ENCODE measurements at places on chromosomes 4 and X.
A peak's percentile ranks its signal among the peaks of the same experiment; 100 is the strongest.

DNA sequence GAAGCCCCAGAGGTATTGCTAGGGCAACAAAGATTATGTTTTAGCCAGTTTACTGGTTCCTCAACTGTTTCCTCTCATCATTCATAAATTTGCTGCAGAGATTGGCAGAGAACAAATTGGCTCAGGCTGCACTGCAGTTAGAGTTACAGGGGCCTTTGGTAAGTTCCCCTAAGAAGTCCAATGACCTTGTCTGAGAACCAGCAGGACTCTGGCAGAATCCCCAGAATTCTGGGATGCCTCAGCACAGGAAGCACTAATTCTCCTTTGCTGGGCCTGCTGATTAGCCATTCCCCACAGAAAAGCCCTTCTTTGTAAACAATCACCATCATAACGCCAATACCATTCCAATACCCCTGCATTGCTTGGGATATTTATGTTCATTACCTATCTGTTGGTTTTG is 151.3 kb downstream of the USP46 start:
- no peak for DNase-seq

GRCh38 chrX:55026143-55026542 is 4.6 kb downstream of the ALAS2 start:
- no peak for DNase-seq

DNA sequence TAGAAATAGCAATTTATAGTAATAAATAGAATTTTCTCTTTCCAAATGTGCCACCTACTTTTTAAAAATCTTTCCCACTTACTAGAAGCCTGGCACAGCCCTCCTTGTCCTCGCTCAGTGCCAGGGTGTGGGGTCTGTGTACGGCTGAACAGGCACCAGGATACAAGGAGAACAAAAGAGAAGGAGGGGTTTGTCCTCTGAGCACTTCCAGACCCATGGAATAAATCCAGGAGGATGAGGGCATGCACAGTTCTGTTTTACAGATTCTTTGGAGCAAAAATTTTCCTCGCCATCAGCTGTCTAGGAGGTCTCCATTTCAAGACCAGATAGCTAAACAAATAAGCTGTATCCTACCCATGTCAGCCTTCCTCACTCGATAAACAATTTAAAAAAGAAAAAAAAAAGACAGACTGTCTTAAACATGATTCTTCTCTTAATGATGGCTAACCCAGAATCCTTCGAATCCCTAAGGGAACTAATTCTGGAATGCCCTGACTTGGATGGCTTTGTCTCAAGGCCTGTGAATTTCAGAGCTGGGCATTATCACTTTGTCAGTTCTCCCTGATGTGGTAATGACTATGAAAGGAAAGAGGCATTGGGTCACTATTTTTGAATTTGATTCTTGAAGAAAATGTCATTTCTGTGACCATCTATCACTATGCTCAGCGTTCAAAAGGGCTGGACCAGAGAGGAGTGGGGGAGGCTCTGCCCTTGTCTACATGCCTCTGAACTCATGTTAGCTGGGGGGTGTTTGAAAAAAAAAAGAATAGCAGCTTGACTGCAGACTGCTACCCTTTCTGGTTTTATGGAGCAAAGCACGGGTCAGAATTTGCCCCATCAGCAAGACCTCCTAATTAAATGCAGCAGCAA is 151.0 kb downstream of the DCTD start:
- no peak for DNase-seq

DNA sequence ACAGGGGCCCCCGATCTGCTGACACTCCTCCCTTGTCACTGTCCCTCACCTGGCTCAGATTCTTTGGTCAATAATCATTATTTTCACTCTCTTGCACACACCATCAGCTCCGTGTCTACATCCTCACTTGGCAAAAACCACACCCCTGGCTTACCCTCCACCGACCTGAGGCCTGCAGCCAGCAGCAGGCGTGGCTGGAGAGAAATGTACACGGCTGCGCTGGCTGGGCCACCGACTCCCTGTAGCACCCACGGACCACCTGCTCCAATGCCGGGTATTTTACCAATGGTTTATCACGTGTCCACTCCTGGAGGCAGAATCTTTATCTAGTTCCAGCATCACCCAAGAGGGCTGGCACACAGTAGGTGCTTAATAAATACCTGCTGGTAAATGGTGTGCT is 98.4 kb downstream of the WFS1 start:
- no peak for DNase-seq

- DNase-seq: no peak
These were observed 16.8 kb upstream of the TBC1D14 start for GRCh38 chr4:6892909-6893202.

DNA sequence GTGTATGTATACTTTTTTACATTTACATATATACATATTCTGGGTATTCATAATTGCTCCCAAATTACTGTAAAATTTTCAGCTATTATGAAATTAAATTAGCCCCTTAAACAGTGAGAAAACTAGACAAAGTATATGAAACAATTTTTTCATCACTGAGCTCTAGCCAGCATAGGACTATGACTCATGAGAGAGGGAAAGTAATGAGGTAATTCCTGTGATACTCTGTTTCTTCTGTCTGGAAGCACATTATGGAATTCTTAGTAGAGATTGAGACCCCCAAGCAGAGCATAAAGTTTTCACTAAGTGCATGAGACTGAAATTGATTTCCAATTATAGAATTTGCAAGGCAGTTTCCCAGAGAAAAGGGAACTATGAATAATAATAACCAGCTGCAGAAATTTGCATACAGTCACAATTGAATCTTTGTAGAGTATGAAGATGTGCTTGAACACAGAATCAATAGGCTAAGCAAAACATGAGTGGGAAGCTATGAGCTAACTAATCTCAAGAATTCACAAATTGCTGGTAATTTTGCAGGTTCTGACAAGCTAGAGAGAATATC is 779.3 kb downstream of the ARAP2 start:
- DNase-seq: no peak

GRCh38 chr4:147019091-147019490 is 73.4 kb upstream of the TTC29 start:
- DNase-seq: peak; percentile 46

DNA sequence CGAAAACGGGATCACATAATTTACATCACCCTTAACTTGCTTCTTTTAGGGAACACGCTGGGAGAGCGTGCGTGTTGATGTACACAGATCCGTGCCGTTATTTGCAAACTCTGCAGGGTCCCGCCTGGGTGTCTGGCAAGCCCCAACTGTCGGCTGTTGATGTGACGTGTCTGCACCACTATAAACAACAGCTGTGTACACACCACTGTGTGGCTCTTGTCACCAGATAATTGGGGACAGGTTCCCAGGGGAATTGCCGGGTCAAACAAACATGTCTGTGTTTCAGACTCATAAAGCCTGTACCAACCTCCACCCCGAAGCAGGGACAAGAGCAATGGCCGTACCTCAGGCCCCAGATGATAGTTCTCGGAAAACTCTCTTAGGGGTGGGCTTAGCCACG is 105.0 kb upstream of the AFAP1 start:
- DNase-seq: no peak

- DNase-seq: no peak
These were observed 317.9 kb downstream of the LDB2 start for GRCh38 chr4:16580514-16580913.

DNA sequence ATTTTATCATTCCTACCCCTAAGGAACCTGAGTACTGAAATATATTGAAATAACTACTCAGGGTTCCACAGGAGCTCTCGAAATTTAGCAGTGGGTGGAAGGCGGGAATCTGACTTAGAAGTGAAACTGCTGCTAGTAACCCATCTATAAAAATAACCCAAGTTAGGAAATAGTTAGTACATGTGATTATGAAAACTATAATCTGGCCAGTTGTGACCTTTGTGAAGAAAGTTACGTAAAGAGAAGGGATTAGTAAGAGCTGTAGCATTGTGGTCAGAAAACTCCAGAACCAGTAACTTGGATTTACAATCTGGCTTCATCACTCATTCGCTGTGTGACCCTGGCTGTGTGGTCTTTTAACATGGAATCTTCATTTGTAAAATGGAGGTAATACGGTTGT is 175.5 kb downstream of the RAPGEF2 start:
- no peak for DNase-seq

- no peak for DNase-seq
These were observed 260.3 kb downstream of the PPP3CA start for GRCh38 chr4:101086801-101087586.

- no peak for DNase-seq
These were observed 6.2 kb downstream of the CCKAR start for GRCh38 chr4:26484032-26484515.

DNA sequence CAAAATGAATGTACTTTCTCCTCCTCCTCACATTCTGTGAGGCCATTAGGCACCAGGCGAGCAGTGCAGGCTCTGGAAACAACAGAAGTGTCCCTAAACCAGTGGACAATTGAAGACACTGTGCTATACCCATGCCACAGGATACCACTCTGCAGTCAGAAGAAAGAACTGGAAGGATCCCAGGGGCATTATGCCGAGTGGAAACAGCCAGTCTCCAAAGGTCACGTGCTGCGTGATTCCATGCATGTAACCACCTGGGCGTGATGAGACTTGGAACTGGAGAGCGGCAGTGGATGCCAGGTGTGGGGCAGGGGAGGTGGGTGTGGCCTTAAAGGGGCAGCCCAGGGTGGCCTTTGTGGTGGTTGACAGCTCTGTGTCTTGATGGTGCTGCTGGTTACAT is 139.4 kb downstream of the EVC2 start:
- no peak for DNase-seq

- DNase-seq: no peak
These were observed 26.7 kb downstream of the NR0B1 start for GRCh38 chrX:30282527-30282926.

- DNase-seq: no peak
These were observed 4.9 kb downstream of the DCAF16 start for GRCh38 chr4:17805580-17806155.

DNA sequence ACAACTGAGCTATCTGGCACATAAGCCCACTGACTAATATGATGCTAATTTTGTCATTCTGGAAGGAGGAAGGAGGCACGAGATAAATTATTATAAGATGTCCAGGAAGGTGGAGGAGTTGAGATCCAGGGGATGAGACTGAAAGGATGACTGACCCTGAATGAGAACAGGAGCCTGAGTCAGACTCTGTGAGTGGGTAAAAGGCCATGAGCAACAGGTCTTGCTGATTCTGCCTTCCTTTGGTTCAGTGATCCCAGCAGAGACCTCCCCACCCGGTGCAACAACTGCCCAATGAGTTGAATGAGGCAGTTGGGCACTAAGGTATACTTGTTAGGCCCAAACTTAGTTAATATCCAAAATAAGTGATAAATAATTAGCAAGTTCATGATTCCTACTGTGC is 238.1 kb upstream of the GPC4 start:
- DNase-seq: no peak

GRCh38 chr4:2347190-2347589 is 71.3 kb downstream of the ZFYVE28 start:
- DNase-seq: no peak

- peak; percentile 28 for DNase-seq
These were observed 97.9 kb downstream of the ARHGEF9 start for GRCh38 chrX:63686878-63687714.

DNA sequence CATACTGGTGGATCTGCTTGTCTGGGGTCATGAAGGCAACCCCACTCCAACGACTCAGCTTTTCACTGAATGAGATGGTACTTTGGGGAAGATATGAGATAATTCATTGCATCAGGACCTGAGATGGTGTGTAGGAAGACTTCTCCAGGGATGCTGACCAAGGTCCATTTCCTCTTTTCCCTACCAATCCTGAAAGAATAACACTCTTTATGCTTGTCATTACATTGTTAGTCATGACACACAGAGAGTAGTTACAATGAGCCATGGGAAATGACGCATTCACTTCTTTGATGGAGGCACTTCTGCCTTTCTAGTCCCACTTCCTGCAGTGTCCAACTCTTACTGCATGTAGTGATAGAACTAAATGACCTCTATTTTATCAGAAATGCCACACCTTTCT is 58.6 kb downstream of the AREG start:
- DNase-seq: no peak

DNA sequence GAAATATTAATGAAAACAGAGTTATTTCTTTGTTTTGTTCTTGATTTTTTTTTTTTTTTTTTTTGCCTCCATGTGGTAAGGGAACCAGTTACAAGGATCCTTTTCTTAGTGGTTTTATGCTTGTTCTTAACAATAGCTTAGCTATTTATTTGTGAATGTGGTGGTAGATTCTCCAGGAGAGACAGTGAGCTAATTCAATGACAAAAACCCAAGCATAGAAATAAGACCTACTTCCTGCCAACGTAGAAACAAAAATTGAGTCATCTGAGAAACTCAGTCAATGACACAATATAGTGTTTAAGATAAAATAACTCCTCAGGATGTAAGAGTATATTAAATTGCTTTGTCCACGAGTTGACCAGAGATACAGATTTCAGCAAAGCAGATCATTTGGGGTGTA is 863.8 kb upstream of the PABPC4L start:
- no peak for DNase-seq

- peak; percentile 27 for DNase-seq
These were observed 11.2 kb upstream of the TFDP3 start for GRCh38 chrX:133229361-133229760.

GRCh38 chr4:44532851-44533250 is 84.2 kb upstream of the KCTD8 start:
- DNase-seq: no peak

- no peak for DNase-seq
These were observed 45.5 kb downstream of the NPFFR2 start for GRCh38 chr4:72077346-72077745.

GRCh38 chr4:84527391-84527790 is 28.3 kb upstream of the NKX6-1 start:
- DNase-seq: no peak

GRCh38 chr4:127870281-127870680 is 10.4 kb upstream of the PLK4 start:
- no peak for DNase-seq
